NCI-H2081 treated with DMSO at 0.1 percent for 48 hours (cell line): ENCODE measurements at places on chromosomes 4 and X.
A peak's percentile ranks its signal among the peaks of the same experiment; 100 is the strongest.

GRCh38 chrX:73401591-73402266 lies 45.1 kb upstream of the CDX4 start:
- no peak for DNase-seq

DNA sequence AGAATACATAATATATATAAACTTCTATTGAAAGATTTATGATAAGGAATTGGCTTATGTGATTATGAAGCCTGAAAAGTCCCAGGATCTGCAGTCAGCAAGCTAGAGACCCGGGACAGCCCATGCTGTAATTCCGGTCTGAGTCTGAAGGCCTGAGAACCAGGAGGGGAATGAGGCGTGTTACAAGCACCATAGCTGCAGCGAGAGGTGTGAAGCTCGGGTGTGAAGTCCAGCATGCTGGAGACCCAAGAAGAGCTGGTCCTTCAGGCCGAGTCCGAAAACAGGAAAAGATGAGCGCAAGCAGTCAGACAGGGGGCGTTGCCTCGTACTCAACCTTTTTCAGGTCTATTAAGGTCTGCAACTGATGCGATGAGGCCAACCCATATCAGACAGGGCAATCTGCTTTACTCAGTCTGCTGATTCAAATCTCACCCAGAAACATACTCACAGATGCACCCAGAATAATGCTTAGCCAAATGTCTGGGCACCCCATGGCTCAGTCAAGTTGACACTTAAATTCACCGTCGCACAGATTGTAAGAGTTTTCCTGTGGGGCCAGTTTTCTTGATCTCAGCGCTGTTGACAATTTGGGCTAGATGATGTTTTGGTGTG lies 40.4 kb downstream of the SMIM20 start:
- no peak for DNase-seq

DNA sequence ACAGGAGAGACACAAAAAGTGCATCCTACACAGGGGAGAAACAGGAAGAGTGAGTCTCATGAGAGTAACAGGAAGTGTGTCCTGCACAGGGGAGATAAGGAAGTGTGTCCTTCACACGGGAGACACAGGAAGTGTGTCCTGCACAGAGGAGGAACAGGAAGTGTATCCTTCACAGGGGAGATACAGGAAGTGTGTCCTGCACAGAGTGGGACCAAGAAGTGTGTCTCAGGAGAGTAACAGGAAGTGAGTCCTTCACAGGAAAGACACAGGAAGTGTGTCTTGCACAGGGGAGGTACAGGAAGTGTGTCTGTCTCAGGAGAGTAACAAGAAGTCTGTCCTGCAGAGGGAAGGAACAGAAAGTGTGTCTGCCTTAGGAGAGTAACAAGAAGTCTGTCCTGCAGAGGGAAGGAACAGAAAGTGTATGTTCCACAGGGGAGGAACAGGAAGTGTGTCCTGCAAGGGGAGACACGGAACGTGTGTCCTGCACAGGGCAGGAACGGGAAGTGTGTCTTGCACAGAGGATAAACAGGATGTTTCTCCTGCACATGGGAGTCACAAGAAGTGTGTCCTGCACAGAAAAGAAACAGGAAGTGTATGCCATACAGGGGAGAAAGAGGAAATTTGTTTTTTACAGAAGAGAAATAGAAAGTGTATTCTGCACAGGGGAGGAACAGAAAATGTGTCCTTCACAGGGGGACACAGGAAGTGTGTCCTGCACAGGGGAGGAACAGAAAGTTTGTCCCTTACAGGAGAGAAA lies 102.0 kb downstream of the ARSF start:
- no peak for DNase-seq

GRCh38 chr4:94442251-94442650 lies 9.5 kb upstream of the PDLIM5 start:
- no peak for DNase-seq

GRCh38 chr4:108141213-108141950 lies 27.4 kb downstream of the LEF1 start:
- peak; percentile 73 for DNase-seq

- DNase-seq, result no peak
Measured at GRCh38 chr4:80171656-80172055, 25.6 kb upstream of the PRDM8 start.

- no peak for DNase-seq
Measured at GRCh38 chr4:1996866-1997611, 11.7 kb downstream of the NELFA start.

- DNase-seq, result no peak
Measured at GRCh38 chr4:82790060-82790660, 8.4 kb downstream of the SCD5 start.

DNA sequence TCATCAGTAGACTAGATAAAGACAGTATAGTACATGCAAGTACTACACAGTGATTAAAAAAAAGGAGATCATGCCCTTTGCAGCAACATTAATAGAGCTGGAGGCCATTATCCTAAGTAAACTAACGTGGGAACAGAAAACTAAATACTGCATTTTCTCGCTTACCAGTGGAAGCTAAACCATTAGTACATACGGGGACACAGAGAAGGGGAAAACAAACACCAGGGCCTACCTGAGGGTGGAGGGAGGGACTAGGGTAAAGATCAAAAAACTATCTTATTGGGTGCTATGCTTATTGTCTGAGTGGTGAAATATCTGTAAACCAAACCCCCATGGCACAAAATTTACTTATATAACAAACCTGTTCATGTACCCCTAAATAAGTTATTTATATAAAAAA lies 836.9 kb downstream of the SH3BGRL start:
- DNase-seq, result no peak

DNA sequence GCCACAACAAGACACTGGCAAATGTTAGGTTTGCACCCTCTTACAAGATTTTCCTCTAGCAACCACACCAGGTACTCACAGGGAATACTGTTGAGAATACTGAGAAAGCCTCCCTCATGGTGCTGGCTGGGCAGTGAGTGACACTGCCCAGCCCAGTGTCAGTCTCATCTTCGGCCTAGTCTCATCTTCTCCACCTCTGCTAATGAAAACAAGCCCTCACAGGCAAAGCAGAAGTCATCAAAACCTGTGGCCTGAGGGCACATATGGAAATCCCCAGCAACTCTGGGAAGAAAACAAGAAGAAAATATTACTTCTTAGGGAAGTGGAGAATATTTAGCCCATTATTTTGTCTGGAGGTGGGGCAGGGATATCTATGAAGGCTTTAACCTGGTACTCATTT lies 7.9 kb upstream of the ADAM29 start:
- DNase-seq, result no peak

- DNase-seq, result no peak
Measured at GRCh38 chrX:68112321-68112720, 321.0 kb downstream of the OPHN1 start.

- DNase-seq, result no peak
Measured at GRCh38 chr4:112813790-112814189, 176.8 kb downstream of the LARP7 start.

GRCh38 chrX:39440799-39441284 lies 639.6 kb downstream of the MID1IP1 start:
- DNase-seq, result no peak

- DNase-seq, result no peak
Measured at GRCh38 chrX:100650841-100651240, 6.8 kb downstream of the SRPX2 start.

DNA sequence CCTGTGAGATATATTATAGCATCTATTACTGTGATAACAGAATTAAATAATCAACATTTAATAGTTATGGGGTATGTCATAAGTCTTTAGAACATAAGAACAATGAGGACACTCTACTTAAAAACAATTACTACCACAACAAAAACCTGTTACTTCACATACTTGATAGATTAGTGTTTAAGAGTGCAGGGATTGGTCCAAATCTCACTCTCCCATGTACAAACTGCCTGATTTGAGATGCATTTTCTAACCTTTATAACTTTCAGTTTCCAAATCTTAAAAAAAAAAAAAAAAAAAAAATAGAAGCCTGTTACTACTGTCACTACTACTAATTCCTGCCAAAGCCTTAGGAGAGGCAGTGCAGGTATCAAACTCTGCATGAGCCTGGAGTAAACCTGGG lies 5.6 kb downstream of the PCDH18 start:
- DNase-seq, result no peak
